Thoracic aorta (tissue), 2 donors: ENCODE measurements at places on chromosomes 7 and 10. TPM values are rescaled to one million over a fixed set of nuclear protein-coding genes. Genes with fewer than 3 reads are reported as not detected.

NRCAM gene
- 3.3 TPM for total RNA-seq

RAB11FIP2 gene
- 17.9 TPM for total RNA-seq

INA gene
- not detected for total RNA-seq

MYPN gene
- total RNA-seq = not detected

ASL gene
- total RNA-seq = 43.2 TPM

DNA sequence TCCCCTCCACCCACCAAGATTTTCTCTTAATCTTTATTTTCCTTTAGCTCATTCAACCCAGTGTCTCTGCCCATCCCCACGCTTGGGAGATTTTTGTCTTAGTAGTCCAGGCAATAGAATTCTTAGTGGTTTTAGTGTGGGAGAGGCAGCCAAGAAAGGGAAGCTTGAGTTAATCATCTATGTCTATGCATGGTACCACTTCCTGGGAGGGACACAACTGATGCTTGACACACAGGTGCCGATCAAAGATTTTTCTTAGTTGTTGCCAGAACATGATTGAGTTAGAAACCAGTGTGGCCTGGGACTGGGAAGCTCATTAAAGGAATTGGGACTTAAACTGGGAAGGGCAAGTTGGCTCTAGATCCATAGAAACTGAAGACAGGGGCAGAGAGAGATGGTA, 3.1 kb downstream of the STRA8 start:
- DNase-seq = no peak

- no peak for DNase-seq
These were observed 53.5 kb downstream of the NRF1 start for GRCh38 chr7:129665013-129665401.

- no peak for DNase-seq
These were observed 12.6 kb downstream of the MYPN start for GRCh38 chr10:68121852-68122251.

- DNase-seq = no peak
These were observed 19.5 kb downstream of the SCART1 start for GRCh38 chr10:133473270-133473669.

DNA sequence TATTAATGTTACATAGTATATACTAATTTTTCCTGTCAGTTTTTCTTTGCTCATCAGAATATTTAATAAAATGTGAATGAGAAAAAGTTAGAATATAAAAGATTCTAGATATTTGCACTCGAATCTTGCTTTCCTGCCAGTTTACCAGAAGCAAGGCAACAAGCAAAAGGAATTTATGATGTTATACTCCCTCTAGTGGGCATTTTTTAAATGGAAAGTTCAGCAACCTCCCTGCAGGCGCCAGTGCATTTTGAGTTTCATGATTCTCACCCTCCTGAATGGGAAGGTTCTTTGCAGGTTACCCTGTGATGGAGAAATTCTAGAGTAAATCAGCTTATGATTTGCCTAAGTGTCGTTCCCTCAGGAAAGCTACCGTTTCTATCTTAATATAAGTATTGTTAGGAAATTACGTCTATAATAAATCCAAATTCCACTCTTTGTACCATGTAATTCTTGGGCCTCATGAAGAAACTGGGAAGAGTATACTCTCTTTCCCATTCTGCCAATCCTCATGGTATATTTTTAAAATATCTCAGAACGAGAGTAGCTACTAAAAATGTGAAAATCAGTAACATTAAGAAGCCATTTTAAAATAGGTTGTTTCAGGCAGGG, 350.0 kb downstream of the CRPPA start:
- DNase-seq = no peak

DNA sequence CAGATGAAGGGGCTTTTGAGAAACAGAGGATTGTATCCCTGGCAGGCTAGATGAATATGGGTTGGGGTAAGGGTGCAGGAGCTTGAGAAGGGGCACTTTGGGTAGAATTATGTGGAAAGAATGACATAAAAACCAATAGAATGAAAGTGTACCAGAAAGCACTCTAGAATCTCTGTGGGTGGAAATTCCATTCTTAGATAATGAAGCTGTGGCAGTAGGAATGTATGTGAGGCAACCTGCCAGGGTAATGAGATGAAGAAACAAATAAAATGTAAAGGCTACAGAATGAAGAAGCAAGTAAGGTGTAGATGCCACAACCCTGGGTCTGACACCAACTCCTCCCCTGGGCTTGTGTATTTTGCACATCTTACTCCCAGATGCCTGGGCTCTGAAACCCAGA, 16.8 kb downstream of the NOBOX start:
- DNase-seq = no peak

GRCh38 chr7:140519007-140519399, 39.7 kb upstream of the MKRN1 start:
- DNase-seq = no peak

GRCh38 chr7:71507680-71508602, 376.0 kb downstream of the GALNT17 start:
- DNase-seq = no peak

DNA sequence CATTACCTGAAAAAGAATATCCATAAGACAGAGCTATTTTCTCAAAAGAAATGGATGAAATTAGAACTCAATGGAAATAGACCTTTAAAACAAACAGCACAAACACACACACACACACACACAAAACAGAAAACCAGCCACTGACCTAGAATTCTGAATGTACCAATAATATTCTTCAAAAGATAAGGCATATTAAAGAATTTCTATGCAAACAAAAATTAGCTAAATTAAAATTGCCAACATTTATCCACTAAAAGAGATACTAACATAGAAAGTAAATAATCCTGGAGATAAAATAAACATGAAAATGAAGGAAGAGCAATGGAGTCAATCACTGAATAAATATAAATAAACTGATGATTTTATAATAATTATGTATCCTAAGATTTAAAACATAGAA, 431.2 kb downstream of the SH2D4B start:
- DNase-seq = no peak

- no peak for DNase-seq
These were observed 80.7 kb downstream of the FANK1 start for GRCh38 chr10:125976960-125977605.
